Fibroblast of skin of left quadriceps (primary cell): ENCODE measurements at places on chromosomes 1 and 21.

GRCh38 chr1:22470227-22470626 is 18.6 kb downstream of the ZBTB40 start:
- DNase-seq = no peak

- no peak for DNase-seq
These were observed 16.6 kb downstream of the EYA3 start for GRCh38 chr1:28071813-28072212.

DNA sequence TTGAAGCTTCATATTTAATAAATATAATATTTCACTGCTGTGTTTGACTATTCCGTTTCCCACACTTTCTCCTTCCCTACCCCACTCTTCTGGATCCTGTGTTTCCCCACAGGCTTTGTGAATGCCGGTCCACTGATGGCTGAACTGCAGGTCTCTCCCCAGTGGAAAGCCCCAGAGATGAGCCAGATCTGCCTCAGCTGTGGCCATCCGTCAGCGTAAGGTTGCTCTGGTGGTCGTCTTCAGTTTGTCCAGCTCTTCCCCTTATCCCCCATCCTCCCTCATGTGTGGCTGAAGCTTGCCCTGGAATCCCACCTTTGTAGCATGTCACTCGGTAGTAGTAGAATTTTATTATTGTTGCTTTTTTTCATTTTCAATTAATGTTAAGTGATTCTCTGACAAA is 11.4 kb downstream of the SMAP2 start:
- DNase-seq = no peak

GRCh38 chr1:240217403-240217802 is 125.7 kb downstream of the FMN2 start:
- DNase-seq = peak; percentile 80

GRCh38 chr21:32378956-32379355 is 13.9 kb downstream of the URB1 start:
- DNase-seq = no peak

GRCh38 chr1:92473781-92474495 is 12.8 kb downstream of the GFI1 start:
- DNase-seq = no peak

DNA sequence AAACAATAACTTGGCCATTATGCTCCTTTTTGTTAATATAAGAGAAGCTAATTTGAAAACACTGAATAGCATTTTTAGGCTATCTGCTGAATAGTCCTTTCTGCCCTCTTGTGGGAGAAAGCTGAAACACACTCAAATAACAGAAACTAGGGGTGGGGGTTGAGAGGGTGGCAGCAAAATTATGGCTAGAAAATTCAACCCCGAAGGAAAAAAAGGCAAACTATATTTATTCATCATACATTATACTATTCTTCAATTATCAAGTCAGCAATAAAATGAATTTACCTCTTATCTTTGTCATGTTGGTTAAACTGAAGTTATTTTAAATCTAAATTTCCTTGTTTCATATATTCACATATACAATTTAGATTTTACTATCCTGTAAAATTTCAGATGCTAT is 255.9 kb downstream of the FAF1 start:
- peak; percentile 6 for DNase-seq

- DNase-seq = no peak
These were observed 209.6 kb upstream of the HOOK1 start for GRCh38 chr1:59605184-59605583.

- DNase-seq = no peak
These were observed 47.2 kb downstream of the KLHDC7A start for GRCh38 chr1:18527921-18528320.

DNA sequence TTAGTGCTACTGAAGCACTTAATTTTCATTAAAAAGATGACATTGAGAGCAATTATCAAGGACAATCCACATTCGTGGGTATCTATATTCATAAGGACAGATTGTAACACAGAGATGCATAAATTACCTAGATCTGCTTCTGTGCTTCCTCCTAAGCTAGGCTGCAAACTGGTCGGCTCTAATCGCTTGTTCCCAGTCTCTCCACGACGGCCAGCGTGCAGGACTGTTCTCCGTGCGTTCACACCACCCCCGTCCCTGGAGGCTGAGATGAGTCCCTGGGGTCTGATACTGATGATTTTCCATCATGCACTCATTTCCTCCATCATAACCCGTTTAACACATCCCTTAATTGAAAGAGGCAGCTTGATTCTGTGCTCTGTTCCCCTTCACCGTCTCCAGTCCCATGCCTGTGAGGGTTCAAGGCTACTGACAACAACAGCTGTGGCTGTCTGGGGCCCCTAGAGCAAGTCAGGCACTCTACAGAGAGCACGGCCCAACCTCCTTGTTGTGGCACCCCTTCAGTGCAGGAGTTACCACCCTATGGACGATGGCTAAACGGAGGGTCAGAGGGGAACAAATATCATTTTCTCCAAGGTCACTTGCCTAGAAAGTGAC is 469.6 kb downstream of the NPHP4 start:
- no peak for DNase-seq

GRCh38 chr1:225890346-225891228 is 1.6 kb upstream of the LEFTY1 start:
- no peak for DNase-seq

- DNase-seq = no peak
These were observed 87.6 kb downstream of the C21orf91 start for GRCh38 chr21:17731554-17731953.

GRCh38 chr1:202710070-202711045 is at the start of gene SYT2:
SYT2 (minus strand) TSS chr1:202710454; CDS start chr1:202605772, 104,682 bp downstream.
- DNase-seq = no peak

DNA sequence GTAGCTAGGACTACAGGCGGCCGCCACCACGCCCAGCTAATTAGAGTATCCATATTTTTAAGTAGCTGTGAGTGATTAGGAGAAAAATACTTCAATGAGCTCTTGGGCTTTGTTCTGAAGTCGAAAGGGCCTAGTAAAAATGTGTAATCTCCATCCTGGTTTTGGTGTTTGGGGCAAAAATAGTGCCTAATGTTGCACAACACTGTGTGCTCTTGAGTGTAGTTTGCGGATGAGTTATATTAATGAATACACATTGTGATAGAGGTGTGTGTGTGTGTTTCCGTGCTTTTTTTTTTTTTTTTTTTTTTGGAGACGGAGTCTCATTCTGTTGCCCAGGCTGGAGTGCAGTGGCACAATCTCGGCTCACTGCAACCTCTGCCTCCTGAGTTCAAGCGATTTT is 6.3 kb upstream of the ARID1A start:
- DNase-seq = no peak

- DNase-seq = peak; percentile 57
These were observed 54.7 kb downstream of the MEF2D start for GRCh38 chr1:156445789-156446263.

- no peak for DNase-seq
These were observed 39.5 kb upstream of the TMPRSS15 start for GRCh38 chr21:18443085-18443484.

- DNase-seq = no peak
These were observed 26.0 kb downstream of the MX1 start for GRCh38 chr21:41451753-41452676.

DNA sequence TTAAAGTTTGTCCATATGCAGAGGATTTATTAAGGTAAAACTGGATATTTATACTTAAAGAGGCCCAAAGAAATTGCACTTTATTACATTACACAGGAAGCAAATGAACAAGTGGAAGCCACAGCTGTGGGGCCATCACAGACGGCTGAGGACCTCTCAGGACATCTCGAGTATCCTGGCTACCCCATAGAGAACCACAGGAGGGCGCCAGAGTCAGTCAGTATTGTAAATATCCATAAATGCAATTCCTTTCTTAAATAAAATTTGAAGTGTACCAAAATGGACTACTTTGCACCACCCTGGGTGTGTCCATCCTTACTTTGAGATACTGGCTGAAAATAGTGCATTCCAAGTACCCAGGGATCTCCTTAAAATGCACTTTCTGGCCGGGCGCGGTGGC is 257.2 kb downstream of the MRPL39 start:
- no peak for DNase-seq

GRCh38 chr1:172283766-172284165 is 136.7 kb upstream of the C1orf105 start:
- no peak for DNase-seq

DNA sequence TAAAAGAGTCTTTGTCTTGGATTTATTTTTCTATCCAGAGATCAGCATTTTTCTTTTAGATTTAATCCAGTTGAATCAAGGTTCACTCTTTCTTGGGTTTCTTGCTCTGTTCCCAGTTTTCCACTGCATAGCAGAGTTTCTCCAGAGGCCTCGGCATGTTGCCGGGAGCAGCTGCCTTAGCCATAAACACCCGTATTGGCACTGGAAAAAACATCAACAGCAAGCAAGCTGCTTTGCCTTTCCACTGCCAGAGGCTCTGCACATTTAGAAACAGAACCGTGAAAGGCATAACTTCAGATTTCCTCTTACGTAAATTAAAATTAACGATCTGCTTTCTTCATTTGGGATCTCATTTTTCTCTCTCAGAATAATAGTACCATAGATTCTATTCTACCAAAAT is 181.8 kb upstream of the L1TD1 start:
- no peak for DNase-seq

GRCh38 chr1:40301541-40302299 is 15.4 kb downstream of the COL9A2 start:
- DNase-seq = no peak

GRCh38 chr1:49026230-49026811 is 249.6 kb upstream of the BEND5 start:
- peak; percentile 16 for DNase-seq

DNA sequence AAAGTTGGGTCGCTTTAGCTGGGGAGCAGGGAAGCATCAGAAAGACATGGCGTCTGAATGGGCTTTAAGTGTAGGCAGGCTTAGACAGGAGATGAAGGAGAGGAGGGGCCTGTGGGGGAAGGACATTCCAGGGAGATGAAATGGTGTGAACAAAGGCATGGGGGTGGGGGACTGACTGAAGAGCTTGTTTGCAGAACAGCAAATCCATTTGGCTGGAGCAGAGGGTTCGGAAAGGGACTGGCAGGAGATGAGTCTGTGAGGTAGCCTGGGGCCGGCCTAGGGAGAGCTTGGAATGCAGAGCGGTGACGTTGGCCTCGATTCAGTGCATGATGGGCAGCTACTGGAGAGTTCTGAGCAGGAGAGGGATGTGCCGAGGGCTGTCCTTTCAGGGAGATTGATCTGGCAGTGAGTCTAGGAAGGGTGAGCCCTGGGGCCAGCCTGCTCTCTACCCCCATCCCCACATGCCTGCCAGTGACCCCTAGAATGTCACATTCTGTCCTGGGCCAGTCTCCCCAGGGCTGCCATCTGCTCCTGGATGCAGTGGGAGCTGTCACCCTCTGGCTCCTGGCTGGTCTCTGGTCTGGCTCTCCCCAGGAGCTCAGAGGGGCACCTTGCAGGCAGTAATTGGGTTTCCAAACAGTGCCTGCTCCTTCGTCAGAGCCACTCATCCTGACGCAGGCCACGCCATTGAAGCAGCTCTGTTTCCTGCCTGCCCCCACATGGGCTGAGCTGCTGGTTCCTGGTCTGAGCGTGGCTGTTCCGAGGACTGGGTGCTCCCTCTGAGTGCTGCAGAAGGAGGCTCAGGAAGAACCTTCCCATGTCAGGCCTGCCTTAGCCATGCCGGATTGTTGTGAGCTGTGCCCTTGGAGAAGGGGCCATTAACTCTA is 22.3 kb upstream of the TMEM222 start:
- peak; percentile 99 for DNase-seq

GRCh38 chr1:85494074-85494903 is 29.3 kb upstream of the DDAH1 start:
- no peak for DNase-seq

- no peak for DNase-seq
These were observed 8.7 kb upstream of the SLC2A5 start for GRCh38 chr1:9078015-9078751.

DNA sequence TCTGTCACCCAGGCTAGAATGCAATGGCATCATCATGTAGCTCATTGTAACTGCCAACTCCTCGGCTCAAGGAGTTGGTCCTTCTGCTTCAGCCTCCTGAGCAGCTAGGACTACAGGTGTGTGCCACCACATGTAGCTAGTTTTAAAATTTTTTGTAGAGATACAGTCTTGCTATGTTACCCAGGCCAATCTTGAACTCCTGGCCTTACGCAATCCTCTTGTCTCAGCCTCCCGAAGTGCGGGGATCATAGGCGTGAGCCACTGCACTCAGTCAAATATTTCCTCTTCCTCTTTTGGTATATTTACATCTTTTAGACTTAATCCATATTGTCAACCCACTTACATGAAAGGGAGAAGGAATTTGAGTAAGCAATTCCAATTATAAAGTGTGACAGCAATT is 121.1 kb downstream of the EVI5 start:
- no peak for DNase-seq

DNA sequence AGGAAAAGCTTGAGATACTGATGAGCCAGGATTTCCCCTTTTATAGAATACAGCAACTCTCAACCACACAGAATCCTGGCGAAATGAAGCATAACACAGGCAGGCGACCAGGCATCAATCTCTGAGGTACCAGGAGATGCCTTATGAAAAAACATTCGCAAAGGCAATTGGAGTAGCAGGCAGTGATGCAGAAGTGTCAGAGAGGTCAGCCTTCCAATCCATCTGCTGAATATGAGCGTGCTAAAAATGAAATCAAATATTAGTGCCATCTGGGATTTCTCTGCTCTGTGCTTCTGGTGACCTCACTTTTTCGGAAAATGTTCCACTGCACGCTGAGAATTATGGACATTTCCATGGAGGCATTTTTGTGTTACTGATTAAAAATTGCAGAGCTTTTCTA is 258.8 kb downstream of the VAV3 start:
- DNase-seq = no peak

DNA sequence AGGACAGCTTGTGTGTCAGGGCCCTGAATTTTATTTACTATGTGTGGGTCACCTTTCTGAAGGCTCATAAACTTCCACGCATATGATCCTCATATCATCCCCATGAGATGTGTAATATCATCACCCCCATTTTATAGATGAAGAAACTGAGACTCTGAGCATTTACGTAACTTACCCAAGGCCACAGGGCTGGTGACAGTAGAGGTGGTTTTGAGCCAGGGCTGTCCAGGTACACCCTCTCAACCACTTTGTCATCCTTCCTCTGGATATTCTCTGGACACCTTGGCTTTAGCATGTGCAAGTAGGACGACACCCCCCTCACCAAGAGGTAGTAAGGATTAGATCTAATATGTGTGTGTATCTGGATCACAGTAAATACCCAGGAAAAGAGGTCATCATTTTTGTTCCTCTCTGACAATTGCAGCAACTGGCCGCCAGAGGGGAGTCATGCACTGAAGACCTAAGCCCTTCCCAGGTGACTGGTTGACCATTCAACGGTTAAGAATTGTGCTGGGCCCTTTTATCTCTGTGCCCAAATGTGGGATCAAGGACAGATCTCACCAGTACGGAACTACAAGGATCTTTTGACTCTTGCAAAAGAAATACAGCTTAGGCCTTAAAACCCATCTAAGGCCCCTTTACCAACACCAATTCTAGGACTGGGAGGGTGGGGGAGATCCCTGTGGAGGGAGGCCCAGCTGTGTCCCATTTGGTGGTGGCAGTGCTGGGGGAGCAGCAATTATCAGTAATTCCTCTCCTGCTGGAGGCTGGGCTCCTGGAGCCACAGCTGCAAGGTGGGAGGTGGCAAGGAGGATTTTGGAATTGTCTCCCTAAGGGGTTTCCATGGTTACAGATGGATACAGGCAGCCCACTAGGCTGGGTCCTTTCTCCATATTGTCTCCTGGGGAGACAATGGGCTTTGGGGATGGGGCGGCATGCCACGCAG is 13.7 kb upstream of the E2F2 start:
- DNase-seq = peak; percentile 58

GRCh38 chr1:102032534-102032933 is 35.8 kb upstream of the OLFM3 start:
- no peak for DNase-seq
